ENCODE measurements at places on chromosomes 5 and 9.
A peak's percentile ranks its signal among the peaks of the same experiment; 100 is the strongest.

- no peak for DNase-seq
Measured at GRCh38 chr9:116644091-116644688, 42.9 kb upstream of the TRIM32 start.

GRCh38 chr9:99579964-99580363 is 241.7 kb upstream of the NR4A3 start:
- DNase-seq: no peak

- DNase-seq: no peak
Measured at GRCh38 chr9:8221462-8221861, 421.9 kb upstream of the DMAC1 start.

GRCh38 chr5:172370648-172371545 is 83.4 kb downstream of the SH3PXD2B start:
- peak; percentile 21 for DNase-seq
